Heart left ventricle (tissue), 16 donors: ENCODE measurements at places on chromosomes 6 and 20. TPM values are rescaled to one million over a fixed set of nuclear protein-coding genes. Genes with fewer than 3 reads are reported as not detected.

The CAGE1 gene
- not detected for total RNA-seq

The NHLRC1 gene
- 2.1 TPM for total RNA-seq

The LAMP5 gene
- not detected for total RNA-seq

The NKX2-2 gene
- total RNA-seq: not detected
